ENCODE measurements at places on chromosomes 1 and 21.

DNA sequence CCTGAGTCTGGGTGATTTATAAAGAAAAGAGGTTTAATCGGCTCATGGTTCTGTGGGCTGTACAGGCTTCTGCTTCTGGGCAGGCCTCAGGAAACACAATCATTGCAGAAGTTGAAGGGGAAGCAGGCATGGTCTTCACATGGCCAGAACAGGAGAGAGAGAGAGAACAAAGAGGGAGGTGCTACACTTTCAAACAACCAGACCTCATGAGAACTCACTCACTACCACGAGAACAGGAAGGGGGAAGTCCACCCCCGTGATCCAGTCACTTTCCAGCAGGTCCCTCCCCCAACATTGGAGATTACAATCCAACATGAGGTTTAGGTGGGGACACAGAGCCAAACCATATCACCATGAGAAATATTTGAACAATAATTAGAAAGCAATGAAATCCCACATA lies 222.9 kb downstream of the FAM72C start:
- no peak for DNase-seq

DNA sequence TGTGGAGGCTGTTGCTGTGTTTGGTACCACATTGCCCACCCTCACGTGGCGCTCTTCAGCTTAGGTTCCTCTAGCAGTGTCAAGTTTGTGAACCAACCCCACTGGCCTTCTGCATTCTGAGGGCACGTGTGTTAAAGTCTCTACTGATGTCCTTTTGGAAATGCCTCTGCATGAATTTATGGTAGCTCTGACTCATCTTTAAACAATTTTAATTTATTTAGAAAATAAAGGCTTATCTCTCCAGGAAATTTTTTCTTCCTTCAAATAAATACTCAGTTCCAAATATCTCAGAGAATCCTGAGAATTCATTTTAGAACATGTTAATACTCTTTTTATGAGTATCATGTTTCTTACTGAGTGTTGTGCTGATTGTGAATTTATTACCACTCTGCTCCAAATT lies 5.5 kb downstream of the CD1D start:
- DNase-seq, result no peak

- DNase-seq, result no peak
These were observed 4.4 kb downstream of the DVL1 start for GRCh38 chr1:1344655-1345361.

- no peak for DNase-seq
These were observed 26.7 kb downstream of the ASTN1 start for GRCh38 chr1:177137814-177138213.

- no peak for DNase-seq
These were observed 348.2 kb upstream of the DUSP10 start for GRCh38 chr1:222090103-222090502.

DNA sequence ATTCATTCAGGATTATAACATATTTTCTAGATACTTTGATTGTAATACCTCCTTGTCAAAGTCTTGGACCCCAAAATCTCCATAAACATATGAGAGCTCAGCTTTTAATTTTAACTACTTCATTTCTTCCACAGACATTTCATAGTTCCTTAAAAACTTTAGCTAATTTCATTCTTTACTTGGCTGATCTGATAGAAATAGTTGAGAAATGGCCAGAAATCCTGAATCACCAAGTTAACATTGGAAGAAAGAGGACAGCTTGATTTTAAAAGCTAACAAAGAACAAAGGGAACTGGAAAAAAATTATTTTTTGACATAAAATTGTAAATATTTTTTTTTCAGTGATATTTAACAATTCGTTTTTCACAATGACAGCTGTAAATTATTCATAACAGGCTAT lies 216.5 kb downstream of the NTNG1 start:
- DNase-seq, result no peak

DNA sequence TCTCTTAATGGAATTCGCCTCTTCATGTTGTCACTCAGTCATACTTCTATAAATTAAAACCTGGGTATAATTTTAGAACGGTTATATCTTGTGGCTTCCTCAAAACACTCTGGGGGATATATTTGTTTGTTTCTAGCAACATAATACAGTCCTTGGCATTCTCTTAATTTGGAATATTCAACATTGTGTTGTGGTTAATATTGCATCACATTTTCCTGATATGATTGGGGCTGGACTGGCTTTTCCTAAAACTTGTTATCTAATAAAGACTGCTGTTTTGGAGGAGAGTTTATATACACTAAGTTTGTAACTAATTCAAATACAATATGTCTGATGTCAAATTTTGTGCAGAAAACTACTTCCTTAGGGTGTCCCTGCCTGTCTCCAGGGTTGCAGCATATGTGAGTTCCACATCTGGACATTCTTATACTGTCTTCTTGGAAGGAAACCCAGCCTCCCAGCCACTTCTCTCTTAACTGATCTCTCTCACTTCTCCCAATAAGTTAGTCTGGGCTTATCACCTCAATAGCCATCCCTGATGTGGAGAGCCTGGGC lies 892.6 kb downstream of the MRPL39 start:
- DNase-seq, result no peak

DNA sequence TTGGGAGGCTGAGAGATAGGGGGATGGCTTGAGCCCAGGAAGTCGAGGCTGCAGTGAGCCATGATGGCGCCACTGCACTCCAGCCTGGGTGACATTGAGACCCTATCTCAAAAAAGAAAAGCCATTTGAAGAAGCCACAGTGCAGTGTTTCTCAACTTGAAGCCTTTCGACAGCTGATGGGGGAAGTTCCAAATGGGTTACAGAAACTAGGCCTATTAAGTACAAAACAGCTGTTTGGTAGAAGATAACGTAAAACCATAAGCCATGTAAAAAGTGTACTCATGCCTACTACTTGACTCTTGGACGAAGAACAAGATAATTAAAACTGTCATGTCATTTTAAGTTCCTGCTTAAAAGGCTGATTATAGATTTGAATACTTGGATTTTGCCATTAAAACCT lies 16.6 kb downstream of the COPA start:
- no peak for DNase-seq

All from NT2/D1 (cell line).